ENCODE measurements at places on chromosomes 2 and 18.

DNA sequence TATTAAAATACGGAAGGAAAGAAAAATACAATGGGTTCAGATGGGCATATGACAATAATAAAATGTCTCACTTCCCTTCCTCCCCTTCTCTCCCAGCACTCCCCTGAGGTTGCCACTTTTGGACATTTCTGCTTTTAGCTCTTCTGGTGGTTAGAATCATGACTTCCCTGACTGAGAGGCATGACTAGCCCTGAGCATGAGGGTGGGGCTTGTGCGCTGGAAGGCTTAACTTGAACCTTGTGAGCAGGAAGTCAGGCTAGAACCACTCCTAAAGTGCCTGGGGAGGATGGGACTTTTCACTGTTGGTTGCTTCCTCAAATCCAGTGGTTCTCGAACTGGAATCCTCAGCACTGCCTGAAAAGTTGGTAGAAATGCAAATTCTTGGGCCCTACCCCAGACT, 19.7 kb upstream of the ARHGAP25 start:
- DNase-seq, result peak; percentile 31

GRCh38 chr2:7203056-7203467, 285.9 kb downstream of the RNF144A start:
- DNase-seq, result peak; percentile 38

- no peak for DNase-seq
Measured at GRCh38 chr2:118492335-118492734, 355.1 kb downstream of the EN1 start.

DNA sequence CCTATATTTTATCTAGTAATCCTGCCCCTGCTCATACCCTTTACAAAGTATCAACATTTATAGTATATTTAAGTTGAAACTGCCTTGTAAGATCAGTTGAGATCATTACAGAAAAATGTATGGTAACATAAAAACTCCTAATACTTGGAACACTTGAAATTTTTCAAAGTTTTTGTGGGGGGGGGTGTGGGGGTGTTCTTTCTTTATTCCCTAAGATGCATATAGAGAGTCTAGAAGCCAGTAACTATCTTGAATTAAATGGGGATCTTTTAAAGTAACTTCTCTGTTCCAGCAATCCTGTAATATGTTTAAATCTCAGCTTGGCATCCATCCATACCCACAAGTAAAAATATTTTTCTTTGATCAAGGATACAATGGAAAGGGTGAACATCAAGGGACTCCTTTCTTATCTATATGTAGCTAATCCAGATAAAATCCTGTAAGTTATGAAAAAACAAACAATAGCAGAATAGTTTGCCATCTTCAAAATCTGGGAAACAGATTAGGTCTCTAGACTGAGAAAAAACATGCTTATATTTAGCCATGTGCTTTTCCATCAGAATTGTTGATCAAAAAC, 455.3 kb downstream of the MEIS1 start:
- DNase-seq, result no peak

DNA sequence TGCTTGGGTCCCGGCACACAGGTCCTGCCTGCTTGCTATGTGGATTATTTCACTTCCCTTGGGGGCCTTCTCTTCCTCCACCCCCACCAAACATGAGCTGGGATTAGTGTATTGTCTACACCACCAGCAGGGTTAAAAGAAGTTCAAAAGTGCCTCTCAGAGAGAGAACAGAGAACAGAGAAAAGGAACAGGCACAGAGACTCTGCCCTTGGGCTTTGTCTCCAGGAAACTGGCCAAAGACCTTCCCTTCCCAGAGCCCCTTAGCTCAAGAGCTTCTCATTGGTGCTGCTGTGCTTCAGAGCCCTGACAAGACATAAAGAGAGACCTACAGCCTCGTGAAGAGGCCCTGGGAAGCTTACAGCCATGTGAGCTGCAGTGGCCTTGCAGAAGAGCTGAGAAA, 7.1 kb upstream of the FIGLA start:
- no peak for DNase-seq

DNA sequence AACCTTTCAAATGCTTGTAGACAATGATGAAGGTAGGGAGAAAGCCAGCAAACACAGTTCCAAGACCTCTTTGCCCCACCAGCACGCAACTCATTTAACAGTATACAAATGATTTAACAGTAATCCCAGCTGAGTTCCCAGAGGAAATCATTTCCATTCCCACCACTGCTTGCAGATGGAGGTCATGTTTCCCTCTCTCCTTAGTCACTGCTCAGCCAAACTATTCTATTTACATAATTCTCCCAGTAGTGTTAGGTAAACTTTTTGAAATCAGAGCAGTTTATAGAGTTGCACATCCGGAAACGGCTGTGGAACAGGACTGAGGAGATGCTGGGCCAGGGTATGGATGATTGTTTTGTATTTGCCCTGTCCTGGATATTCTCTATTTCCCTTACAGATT, 328.5 kb downstream of the FIGN start:
- DNase-seq, result no peak

- DNase-seq, result no peak
Measured at GRCh38 chr18:39871961-39872360, 2083.1 kb upstream of the PIK3C3 start.

DNA sequence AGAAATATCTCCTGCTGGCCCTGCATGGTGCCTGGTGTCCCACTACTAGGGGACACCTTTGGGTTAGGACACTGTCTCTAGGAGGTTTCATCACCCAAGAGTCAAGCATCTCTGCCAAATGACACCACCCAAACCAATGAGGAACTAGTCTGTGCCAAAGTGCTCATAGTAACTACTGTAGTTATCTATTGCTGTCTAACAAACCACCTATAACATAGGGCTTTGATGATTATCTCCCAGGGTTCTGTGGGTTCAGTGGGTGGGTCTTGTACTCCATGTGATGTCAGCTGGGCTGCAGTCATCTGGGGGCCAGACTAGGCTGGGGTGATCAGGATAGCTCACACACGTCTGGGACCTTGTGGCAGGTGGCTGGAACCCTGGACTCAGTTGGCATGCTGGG, 59.8 kb downstream of the EPAS1 start:
- no peak for DNase-seq

DNA sequence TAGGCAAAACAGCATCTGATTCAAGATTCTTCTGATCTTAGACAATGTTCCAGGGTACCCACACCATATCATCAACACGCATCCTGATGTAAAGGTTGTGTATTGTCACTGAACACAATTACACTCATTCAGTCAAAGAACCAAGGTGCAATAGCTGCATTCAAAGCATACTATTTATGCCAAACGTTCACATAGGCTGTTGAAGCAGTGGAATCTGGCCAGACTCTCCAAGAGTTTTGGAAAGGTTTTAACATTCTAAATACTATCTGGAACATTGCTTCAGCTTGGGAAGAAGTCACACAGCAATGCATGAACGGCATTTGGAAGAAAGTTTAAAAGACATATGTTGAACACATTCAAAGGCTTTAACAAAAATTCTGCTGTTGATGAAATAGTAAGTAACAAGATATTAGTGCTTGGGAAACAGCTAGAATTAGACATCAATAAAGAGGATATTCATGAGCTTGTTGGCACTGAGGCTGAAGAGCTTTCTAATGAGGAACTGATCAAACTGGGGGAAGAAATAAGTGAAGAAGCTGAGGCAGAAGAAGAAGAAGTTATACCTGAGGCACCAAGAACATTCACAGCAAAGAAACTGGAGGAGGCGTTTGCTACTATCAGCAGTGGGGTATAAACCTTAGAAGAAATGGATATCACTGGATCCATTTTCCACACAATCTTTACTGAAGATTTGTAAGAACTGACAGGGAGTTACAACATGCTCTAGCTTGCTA, 47.6 kb upstream of the MSH6 start:
- DNase-seq, result no peak

DNA sequence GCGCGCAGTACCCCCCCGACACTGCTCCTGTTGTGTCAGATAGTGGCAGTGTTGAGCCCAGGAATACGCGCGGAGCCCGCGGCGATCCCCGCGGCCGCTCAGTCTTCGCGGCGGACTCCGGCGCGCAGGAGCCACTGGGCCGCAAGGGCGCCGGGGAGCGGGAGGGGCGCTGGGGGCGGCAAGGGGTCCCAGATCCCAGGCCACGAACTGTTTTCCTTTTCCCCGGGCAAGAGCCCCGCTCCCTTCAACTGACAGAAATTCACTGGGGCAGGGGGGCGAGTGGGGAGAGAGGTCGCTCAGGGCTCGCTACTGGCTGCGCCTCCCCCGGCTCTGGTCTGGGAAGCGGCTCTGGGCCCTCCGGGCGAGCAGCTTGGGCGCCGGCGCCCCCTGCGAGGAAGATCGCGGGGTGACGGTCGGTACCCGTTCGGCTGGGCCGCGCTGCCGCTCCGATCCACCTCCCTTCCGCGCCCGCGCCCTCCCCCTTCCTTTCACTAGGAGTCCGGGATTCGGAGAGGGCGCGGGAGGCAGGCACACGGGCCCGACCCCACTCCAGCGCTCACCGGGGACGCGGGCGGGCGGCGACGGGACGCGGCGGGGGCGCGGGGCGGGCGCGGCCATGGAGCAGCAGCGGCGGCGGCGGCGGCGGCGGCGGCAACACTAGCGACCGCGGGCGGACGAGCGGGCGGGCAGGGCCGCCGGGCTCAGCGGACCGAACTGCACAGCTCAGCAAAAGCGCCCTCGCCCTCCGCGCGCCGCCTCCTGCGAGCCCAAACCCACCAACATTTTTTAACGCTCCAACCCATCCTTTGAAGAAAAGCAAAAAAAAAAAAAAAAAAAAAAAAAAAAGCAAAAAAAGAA, 1.4 kb upstream of the SETBP1 start:
- DNase-seq, result peak; percentile 88

GRCh38 chr2:238486123-238486848, 59.6 kb downstream of the ASB1 start:
- no peak for DNase-seq

GRCh38 chr2:174336501-174337336, 2.0 kb downstream of the SP9 start:
- no peak for DNase-seq

DNA sequence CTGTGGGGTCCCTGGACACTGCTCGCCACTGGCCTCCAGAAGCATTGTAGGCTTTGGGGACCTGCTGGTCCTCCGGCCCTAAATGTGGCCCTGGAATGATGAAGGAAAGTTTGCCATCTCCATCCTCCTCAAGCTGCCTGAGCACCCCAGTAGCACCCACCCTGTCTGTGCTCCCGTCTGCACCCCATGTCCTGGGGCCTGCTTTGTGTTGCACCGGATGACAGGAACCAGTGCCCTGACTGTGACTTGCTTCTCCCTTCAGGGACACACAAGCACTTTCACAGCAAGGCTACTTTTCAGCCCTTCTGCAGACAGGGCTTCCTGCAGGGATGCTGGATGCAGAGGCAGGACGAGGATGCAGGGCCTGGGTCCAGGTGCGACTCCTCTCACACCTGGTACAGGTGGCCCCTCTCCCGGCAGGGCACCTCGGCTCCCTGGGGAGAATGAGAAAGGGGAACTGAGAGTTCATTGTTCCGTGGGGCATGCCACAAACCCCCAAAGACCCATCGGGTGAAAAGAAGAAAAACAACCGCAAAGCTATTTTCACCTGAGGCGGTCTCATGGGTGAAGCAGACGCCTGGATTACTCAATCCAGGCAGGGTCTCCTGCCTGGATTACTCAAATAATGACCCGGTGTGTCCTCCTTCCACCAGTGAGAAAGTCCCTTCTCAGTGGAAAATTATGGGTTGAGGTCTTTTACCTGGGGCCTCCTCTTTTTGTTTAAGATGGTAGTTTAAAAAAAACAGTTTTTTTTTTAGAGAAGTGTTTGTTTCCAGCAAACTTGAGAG, 74.9 kb downstream of the LONRF2 start:
- no peak for DNase-seq

DNA sequence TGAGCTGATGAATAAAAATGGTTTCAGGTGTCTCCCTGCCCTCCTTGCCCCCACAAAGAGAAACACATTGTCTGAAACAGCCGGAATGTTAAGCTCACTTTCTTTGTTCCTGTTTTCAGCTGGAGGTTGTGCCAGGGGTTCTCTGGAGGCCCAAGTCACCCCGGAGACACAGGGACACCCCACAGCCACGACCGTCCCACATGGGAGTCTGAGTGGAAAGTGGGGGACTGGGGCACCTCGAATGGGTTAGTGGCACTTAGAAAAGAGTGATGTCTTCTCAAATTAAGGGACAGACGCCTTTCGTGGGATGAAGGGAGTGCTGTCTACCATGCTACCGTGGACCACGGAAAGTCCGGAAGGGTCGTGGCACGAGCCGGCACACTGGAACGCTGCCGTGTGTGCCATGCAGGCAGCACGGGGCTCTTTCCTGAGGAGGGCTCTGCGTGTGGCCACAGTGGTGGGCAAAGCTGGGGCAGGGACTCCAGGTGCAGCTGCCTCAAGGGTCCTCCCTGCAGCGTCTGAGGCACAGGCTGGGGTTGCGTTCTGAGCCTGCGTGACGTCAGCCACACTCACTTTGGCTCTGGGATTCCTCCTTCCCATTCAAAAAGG, 39.4 kb upstream of the CTDP1 start:
- no peak for DNase-seq

DNA sequence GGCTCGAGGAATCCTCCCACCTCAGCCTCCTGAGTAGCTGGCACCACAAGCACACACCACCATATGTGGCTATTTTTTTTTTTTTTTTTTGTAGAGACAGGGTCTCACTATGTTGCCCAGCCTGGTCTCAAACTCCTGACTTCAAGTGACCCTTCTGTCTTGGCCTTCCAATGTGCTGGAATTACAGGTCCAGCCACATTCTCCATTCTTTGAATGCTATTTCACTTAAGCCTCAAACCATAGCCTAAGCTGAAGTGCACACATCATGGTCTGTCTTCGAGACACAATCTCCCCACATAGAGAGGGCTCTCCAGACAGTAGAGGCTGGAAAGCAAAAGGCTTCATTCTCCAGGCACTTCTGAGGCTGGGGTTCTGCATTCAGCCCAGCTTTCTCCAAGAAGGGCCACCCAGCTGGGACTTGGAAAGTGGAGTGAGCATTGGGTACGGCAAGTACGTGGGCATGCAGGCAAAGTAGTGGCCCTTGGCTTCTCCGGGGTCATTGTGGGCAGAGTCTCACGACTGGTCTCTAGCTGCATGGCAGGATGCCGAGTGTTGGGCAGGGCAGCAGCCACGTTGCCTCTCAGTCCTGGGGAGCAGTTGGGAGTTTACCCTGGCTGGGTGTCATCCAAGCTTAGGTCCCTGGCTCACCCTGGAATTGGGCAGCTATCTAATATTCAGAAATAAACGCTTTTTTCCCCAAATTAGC, 78.2 kb upstream of the SMAD7 start:
- no peak for DNase-seq

- no peak for DNase-seq
Measured at GRCh38 chr18:38654946-38655345, 1089.3 kb upstream of the CELF4 start.

DNA sequence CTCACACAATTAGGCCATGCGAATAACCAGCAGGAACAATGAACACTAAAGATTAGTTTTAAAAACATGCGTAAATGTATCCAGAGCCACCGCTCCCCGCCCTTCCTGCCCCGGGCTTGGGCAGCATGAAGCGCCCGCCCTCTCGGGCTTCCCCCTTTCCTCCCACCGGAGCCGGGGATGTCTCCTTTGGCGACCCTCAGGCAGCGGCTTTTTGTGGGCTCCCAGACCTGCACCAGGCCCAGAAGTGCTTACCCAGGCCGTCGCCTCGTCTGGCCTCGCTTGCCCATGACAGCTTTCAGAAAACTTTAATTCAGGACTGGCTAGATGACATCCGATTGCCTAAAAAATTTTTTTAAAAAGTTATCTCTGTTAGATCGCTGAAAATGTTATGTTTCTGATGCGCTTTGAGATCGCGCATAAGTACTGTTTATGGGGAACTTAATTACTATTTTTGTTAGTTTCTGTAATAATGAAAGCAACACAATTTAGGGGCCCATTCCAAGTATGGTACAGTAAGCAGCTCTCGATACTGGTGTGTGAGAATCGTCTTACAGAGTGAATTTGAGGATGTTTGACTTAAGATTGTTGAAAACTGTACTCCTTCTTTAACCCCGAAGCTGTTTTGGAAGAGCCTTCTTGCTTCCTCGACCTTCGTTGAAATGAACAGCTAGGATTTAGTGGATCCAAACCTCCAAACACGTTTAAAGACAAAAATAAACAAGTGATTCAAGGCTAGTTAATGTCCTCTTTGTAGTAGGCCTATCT, 1.1 kb downstream of the MAP3K20 start:
- DNase-seq, result peak; percentile 50
